ENCODE measurements at places on chromosomes 11 and 22.
A peak's percentile ranks its signal among the peaks of the same experiment; 100 is the strongest.

GRCh38 chr11:72617080-72617762, 57.0 kb downstream of the PDE2A start:
- no peak for DNase-seq

DNA sequence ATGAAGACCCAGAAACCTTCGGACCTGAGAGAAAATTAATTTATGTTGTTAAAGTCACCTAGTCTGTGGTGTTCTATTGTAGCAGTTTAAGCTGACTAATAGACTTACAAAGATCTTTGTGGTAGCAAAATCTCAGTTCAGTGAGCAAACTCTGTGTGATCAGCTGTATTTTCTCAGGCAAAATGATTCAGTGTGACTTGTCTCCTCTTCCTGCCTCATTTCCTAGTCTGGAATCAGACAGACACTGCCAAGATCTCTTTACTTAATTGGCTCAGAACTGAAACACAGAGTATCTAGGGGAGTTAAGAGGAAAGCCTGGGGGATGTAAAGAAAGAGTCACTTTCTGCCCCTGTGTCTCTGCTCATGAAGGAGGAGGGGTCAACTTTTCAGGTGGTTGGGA, 564.7 kb downstream of the KCNA4 start:
- DNase-seq: no peak

DNA sequence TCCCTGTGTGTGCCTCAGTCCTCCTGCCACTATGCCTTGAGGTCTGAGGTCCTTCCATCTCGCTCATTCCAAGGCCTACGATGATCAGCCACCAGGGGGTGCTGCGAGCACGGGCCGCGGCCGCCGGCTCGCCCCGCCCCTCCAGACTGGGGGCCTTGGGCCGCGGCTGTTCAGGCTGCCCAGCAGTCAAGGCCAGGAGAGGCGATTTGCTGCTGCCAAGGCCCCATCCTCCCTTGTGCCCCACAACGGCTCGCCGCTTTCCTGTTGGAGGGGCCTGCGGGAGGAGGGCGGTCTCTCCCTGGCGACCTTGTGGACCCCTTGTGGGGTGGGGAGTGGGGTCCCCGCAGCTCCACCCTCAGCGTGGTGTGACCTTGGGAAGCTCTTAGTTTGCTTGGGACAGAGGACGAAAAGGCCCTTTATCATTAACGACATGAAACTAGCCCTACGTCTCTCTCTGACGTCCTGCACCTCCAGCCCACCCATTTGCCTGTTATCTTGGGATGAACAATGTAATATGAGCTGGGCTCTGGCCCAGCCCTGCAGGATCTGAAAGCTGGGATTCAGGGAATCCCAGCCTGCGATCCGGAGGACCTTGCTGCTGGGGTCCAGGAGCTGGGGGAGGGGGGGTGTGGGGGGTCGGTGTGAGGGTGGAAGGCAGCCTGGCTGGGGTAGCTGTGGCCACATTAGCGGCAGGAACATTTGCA, 5.3 kb upstream of the GALR3 start:
- DNase-seq: peak; percentile 63

GRCh38 chr11:101880222-101880621, 34.6 kb upstream of the CEP126 start:
- no peak for DNase-seq

- DNase-seq: no peak
Observed at GRCh38 chr11:68743539-68743938, 7.8 kb downstream of the TESMIN start.

- no peak for DNase-seq
Observed at GRCh38 chr11:81005595-81005994, 1564.8 kb upstream of the TENM4 start.

DNA sequence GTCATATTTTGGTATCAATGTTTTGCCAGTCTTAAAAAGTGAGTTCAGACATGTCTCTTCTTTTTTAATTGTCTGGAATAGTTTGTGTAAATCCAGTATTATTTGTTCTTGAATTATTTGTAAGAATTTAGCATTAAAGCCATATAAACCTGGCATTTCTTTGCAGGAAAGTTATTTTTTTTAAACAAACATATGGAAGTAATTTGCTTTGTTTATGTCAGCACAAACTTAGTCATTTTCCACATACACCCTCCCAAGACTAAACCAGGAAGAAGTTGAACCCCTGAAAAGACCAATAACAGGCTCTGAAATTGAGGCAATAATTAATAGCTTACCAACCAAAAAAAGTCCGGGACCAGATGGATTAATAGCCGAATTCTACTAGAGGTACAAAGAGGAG, 9.1 kb upstream of the CCDC81 start:
- no peak for DNase-seq

DNA sequence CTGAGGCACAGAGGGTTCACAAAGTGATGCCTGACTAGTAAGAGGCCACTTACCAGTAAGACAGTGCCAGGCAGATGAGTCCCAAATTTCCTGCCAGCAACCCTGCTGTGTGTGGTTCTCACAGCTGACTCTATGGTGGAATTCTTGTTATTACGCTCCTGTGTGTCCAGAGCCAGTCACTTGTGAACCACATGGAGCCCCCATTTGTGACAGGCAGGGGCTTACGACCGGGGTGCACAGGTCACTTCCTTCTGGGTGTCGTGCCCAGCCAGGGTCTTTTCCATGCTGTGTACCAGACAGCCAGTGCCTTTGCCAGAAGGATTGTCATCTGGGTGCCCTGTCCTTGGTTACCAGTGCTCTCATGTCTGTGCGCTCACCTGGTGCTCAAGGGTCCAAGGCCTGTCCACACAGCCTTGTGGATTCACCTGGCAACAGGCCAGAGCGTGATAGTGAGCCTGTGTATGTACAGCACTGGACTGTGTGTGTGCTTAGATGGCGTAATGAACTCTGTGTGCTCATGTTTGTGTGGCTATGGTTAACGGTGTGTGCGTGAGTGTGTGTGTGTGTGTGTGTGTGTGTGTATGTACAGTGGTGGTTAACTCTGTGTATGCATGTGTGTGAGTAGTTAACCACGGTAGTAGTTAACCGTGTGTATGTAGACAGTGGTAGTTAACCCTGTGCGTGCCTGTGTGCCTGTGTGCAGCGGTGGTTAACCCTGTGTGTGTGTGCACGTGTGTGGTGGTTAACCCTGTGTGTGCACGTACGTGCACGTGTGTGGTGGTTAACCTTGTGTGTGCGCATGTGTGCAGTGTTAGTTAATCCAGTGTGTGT, 18.6 kb downstream of the GRAMD4 start:
- DNase-seq: no peak

DNA sequence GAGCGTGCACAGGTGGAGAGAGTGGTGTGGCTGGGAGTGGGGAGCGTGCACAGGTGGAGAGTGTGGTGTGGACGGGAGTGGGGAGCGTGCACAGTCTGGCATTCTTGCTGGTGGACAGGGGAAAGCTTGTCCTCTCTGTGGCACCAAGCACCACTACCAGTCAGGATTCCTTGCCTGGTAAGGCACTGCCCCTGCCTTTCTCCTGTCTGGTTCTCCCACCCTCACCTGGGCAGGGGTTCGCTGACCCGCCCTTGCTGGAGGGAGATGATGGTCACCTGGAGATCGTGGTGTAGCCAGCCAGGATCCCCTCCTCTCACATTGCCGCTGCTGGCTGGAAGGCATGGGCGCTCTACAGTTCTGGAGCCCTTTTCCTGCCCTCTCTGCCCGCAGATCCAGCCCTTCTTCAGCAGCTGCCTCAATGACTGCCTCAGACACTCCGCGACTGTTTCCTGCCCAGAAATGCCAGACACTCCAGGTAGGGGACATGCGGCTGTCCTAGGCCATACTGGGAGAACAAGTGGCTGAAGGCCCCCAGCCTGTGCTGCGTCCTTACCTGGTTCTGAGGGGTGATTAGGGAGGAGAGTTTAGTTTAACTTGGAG, 16.7 kb downstream of the TMEM121B start:
- DNase-seq: no peak

- no peak for DNase-seq
Observed at GRCh38 chr22:20788627-20789344, 14.9 kb downstream of the SERPIND1 start.

DNA sequence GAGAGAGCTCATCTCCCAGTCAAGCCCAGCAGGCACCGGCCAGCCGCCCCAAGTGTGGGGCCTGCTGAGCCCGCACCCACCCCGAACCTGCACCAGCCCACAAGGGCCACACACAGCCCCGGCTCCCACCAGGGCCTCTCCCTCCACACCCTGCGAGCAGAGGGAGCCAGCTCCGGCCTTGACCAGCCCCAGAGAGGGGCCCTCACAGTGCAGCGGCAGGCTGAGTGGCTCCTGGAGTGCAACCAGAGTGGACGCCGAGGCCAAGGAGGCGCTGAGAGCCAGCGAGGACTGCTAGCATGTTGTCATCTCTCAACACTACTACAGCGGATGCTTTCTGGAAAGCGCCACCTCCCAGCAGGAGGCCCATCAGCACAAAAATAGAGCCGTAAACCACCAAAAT, 10.9 kb downstream of the DEFB108B start:
- DNase-seq: no peak

GRCh38 chr22:40247976-40248375, 70.3 kb downstream of the TNRC6B start:
- DNase-seq: peak; percentile 24
